ENCODE measurements at places on chromosomes 13 and 19. TPM values are rescaled to one million over a fixed set of nuclear protein-coding genes. Genes with fewer than 3 reads are reported as not detected.

DNA sequence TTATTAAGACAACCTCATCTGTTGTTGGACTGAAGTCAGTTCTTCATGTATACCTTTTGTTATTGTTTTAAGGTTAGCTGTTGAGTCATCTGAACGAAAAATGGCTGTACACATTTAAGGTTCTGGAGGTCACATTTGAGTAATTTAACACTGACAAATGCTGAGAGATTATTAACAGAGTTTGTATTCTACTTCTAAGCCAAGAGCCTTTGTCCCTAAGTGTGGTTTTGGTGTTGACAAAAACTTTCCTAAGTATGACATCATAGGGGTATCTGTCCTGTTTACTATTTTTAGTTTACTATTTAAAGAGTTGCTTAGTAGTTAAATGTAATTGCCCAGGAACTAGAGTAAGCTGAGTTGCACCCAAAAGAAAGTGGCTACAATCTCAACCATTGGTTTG lies 71.9 kb downstream of the CDK8 start:
- no peak overlapping the region for H3K27ac ChIP-seq
- no peak for DNase-seq
- no peak overlapping the region for H3K4me3 ChIP-seq

- no peak for DNase-seq
- H3K27ac ChIP-seq, result no peak overlapping the region
- no peaks in the 10 kb centered on the region for H3K27me3 ChIP-seq
- peaks cover 5% of the 10 kb centered on the region for H3K4me1 ChIP-seq
- H3K36me3 ChIP-seq, result peaks cover 32% of the 10 kb centered on the region
- no peak overlapping the region for H3K4me3 ChIP-seq
These were observed 5.8 kb downstream of the ZNF30 start for GRCh38 chr19:34932494-34932893.

- H3K27ac ChIP-seq, result no peak overlapping the region
- H3K4me3 ChIP-seq, result no peak overlapping the region
- no peaks in the 10 kb centered on the region for H3K27me3 ChIP-seq
- DNase-seq, result no peak
- no peaks in the 10 kb centered on the region for H3K4me1 ChIP-seq
These were observed 8.2 kb upstream of the ZNF177 start for GRCh38 chr19:9354651-9355050.

The RFPL4A gene
- total RNA-seq, result not detected

DNA sequence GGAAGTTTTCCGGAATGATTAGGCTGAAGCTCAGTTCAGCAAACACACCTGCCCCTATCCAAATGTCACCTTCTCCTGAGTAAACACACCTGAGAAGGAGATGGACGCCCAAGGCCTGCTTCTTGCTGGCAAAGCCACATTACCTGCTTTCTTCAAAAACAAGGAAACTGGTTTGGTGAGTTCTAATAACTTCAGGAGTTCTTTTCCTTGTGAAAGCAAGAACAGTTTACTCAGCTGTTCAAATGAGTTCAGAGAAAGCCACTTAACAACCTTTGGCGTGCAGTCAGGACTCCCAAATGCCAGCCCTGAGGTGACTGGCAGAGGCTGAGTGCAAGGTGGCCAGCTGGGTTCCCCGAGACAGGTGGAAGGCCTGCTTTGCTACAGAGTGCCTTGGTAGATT lies 160.5 kb downstream of the STK24 start:
- no peak overlapping the region for H3K27ac ChIP-seq
- peaks cover 10% of the 10 kb centered on the region for H3K4me1 ChIP-seq
- no peak for DNase-seq
- no peaks in the 10 kb centered on the region for H3K27me3 ChIP-seq

The PRTN3 gene
- total RNA-seq, result not detected

DNA sequence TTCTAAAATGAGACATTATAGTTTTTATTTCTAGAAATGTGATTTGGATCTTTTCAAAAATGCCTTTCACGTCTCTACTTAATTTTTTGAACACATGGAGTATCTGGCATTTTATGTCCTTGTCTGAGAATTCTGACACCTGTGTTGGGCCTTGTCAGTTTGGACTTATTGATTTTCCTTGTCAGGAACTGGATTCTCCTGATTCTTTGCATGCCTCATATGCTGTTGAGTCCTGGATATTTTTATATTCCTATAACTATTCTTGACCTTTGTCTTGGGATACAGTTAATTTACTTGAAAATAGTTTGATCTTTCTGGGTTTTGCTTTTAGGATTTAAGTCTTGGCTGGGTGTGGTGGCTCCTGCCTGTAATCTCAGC lies 10.3 kb downstream of the ADPRHL1 start:
- H3K4me3 ChIP-seq, result no peak overlapping the region
- no peak overlapping the region for H3K27ac ChIP-seq
- no peaks in the 10 kb centered on the region for H3K4me1 ChIP-seq
- H3K27me3 ChIP-seq, result no peaks in the 10 kb centered on the region
- DNase-seq, result no peak
- H3K36me3 ChIP-seq, result peaks cover 2% of the 10 kb centered on the region

- DNase-seq, result no peak
- no peaks in the 10 kb centered on the region for H3K27me3 ChIP-seq
- H3K4me1 ChIP-seq, result peaks cover 20% of the 10 kb centered on the region
- peaks cover 32% of the 10 kb centered on the region for H3K36me3 ChIP-seq
These were observed 20.9 kb downstream of the UPF1 start for GRCh38 chr19:18852648-18853047.

DNA sequence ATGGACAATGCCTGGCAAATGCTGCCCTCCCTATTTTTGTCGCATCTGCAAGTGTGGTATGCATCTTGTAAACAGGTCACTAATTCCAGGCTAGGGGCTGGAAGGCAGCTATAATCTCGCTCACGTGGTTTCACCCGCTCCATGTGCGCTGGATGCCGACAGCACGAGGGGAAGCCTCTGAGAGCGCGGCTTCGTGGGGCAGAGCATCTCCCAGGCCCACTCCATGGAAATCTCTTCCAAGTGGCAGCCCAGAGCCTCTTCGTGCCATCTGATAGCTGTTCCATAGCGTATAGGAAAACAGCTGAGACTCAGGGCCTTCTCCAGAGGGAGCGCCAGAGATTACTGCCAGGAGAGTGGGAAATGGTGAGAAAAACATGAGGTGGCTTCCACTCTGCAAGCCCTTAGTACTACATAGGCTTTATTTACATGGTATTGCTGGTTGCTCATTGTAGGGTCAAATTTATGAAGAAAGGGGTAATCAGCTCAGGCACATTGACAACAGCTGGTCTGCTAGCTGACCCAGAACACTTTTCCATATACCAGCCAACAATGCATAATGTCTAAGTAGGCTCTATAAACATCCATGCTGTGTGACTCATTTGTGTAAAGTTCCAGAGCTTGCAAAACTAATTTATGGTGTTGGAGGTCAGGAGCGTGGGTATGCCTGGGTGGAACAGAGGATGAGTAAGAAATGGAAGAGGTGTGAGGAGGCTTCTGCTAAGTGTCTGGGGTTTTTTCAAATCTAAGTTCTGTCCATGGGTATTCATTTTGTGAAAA lies 165.2 kb downstream of the SHISA2 start:
- DNase-seq, result peak; percentile 25
- no peak overlapping the region for H3K27ac ChIP-seq
- H3K27me3 ChIP-seq, result no peaks in the 10 kb centered on the region
- H3K4me3 ChIP-seq, result peak overlapping the region; percentile 36
- H3K4me1 ChIP-seq, result peaks cover 58% of the 10 kb centered on the region

DNA sequence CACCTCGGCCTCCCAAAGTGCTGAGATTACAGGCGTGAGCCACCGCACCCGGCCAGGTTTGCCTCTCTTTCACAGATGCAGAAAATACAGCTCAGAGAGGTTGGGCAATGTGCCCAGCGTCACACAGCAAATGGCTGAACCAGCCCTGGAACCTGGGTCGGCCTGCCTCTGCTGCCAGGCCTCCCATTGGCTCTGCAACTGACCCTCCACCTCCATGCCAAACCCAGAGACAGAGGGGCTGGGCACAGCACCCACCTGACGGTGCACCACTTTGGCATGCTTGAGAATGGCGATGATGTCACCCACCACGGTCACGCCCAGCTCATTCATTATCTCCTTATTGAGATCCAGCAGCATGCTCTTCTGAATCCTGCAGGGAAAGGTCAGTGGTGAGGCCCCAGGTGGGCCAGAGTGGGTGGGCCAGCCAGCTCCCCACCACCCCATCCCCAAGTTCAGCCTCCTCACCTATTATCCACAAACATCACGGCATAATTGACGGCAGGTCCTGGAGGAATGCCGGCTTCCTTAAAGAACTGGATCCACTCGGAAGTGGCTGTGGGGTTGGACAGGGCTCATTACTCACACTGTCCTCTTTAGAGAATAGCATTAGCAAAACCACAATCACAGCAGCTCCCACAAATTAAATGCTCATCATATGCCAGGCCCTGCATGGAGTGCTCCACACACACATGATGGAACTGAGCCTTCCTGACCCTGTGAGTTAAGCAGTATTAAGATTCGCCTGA lies 12.2 kb downstream of the C19orf47 start:
- H3K36me3 ChIP-seq, result peaks cover 18% of the 10 kb centered on the region
- H3K4me3 ChIP-seq, result no peak overlapping the region
- DNase-seq, result no peak
- H3K27ac ChIP-seq, result no peak overlapping the region
- no peaks in the 10 kb centered on the region for H3K27me3 ChIP-seq

GRCh38 chr13:25525884-25526283 lies 154.1 kb downstream of the ATP8A2 start:
- H3K4me1 ChIP-seq, result no peaks in the 10 kb centered on the region
- H3K4me3 ChIP-seq, result no peak overlapping the region
- H3K36me3 ChIP-seq, result peaks cover 6% of the 10 kb centered on the region
- DNase-seq, result no peak
- no peak overlapping the region for H3K27ac ChIP-seq

The ZNF441 gene
- total RNA-seq, result 5.3 TPM

- peaks cover 1% of the 10 kb centered on the region for H3K4me1 ChIP-seq
- peaks cover 4% of the 10 kb centered on the region for H3K36me3 ChIP-seq
- no peak for DNase-seq
- no peak overlapping the region for H3K27ac ChIP-seq
- peaks cover 68% of the 10 kb centered on the region for H3K27me3 ChIP-seq
- H3K4me3 ChIP-seq, result no peak overlapping the region
These were observed 4.9 kb upstream of the AMER2 start for GRCh38 chr13:25177012-25177411.

DNA sequence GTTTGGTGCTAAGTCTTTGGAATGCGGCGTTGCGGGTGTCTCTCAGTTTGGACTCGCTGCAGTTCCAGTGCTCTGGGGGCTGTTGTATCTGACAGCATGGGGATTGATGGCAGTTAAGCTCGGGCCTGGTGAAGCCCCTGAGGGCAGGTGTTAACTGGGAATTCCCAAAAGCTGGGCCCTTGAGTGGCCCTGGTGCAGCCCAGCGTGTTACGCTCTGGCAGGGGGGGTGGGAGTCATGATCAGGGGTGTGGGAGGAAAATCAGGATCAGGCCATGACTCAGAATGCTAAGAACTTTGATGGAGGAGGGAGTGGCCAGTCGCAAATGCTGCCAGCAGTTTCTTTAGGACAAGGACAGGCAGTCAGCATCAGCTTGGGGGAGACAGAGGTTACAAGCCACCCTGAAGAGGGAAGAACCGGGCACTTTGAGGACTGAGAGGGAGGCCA lies 19.6 kb downstream of the AP2A1 start:
- no peak for DNase-seq
- H3K4me3 ChIP-seq, result no peak overlapping the region
- H3K27ac ChIP-seq, result no peak overlapping the region

DNA sequence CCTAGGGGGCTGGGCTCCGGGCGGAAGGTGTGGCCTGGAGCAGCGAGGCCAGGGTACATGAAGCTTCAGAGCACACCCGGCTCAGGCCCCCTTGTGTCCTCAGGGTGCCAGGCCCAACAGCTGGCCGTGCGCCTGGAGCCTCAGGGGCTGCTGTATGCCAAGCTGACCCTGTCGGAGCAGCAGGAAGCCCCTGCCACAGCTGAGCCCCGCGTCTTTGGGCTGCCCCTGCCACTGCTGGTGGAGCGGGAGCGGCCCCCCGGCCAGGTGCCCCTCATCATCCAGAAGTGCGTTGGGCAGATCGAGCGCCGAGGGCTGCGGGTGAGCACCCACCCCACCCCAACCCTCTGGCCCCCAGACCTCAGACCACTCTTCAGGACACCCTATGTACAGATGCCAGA lies 3.2 kb downstream of the SYDE1 start:
- no peaks in the 10 kb centered on the region for H3K36me3 ChIP-seq
- no peak overlapping the region for H3K27ac ChIP-seq
- DNase-seq, result no peak
